G401 (cell line): ENCODE measurements at places on chromosomes 3 and 15. TPM values are rescaled to one million over a fixed set of nuclear protein-coding genes. Genes with fewer than 3 reads are reported as not detected.

GRCh38 chr15:98433856-98434255, 214.5 kb upstream of the IGF1R start:
- DNase-seq = no peak

DNA sequence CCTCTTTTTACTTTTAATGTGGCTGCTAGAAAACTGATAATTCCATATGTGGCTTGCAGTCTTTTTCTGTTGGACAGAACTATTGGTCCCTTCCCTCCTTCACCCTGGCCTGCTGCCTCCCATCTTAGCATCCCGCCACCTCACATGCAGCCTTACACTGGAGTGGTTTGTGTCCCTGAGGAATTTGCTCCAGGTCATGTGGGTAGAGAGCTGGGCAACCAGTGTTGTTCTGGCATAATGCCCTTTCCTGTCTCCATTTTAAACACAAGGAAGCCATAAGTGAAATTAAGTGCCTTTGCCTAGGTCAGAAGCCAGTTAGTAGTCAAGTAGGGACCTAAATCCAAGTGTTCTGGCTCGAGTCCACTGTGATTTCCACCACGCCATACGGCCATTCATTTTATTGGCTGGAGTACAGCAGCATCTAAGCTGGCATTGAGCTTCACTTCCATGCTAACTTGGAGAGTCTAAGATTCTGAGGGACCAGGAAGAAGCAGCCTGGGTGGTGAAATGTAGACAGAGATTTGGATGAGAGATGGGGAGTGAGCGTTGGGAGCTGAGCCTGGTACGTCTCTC, 46.0 kb upstream of the PLXNA1 start:
- DNase-seq = peak; percentile 63

DNA sequence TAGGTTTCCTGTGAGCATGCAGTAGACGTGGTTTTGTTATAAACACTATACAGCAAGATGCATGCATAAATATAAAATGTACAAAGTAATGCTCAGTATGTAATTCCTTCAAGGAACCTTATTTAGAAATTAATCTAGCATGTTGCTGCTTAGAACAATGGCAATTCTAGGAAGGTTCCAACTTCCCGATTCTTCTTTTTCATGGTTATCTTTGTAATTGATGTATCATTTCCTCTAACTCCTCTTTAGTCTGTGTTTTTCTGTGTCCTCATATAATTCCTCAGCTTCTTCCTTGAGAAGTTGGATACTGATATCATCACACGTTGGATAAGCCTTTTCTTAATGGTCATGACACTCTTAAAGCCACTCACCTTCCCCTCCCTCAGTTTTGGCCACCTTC, 3.5 kb downstream of the TSEN2 start:
- DNase-seq = no peak

GRCh38 chr15:47887241-47887800, 170.0 kb downstream of the SEMA6D start:
- DNase-seq = peak; percentile 76

DNA sequence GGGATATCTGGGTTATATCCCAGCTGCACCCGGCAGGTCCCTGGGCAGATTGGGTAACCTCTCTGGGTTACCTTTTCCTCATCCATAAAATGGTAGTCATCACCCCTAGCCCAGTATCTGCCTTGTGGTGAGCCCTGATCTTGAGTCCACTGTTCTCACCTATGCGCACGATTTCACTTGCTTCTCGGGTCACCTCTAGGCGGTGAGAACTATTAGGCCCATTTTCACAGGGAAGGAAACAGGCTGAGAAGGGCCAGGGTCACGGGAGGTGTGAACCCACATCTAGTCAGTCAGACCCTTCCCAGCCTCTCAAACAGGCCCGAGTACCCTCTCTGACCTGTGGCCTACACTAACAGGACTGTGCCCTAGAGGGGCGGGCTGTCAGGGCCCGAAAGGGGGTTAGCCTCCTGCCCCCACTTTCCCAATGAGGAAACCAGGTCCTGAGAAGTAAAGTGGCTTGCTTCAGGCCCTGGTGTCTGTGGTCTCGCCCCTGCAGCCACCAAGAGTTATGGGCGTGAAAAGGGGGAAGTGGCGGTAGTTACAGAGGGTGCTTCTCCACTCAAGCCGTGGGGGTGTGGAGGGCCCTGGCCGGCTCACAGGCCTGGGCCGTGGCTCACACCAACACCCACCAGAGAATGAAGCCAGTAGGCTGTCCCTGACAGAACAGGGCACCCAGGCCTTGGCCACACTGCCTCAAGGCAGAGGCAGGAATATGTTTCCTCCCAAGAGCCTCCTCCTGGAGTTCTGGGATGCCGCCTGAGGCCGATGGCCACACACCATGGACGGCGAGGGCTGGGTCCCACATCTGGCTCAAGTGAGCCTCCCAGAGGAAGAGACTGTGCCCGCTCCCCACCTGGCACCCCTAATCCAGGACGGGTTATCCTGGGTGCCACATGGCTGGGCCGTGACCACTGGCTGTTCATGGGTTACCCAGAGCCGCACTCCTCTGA, 19.5 kb downstream of the PSTPIP1 start:
- no peak for DNase-seq

Gene GOLIM4
- total RNA-seq = 5.8 and 15.7 TPM in 2 replicates

Gene EXD1
- 0.03 TPM in 1 of 2 replicates, not detected in the other for total RNA-seq

Gene OR5K2
- total RNA-seq = not detected in 2 replicates

Gene GOLGA6L7
- not detected in 2 replicates for total RNA-seq
